ENCODE measurements at places on chromosomes 3 and 15.

DNA sequence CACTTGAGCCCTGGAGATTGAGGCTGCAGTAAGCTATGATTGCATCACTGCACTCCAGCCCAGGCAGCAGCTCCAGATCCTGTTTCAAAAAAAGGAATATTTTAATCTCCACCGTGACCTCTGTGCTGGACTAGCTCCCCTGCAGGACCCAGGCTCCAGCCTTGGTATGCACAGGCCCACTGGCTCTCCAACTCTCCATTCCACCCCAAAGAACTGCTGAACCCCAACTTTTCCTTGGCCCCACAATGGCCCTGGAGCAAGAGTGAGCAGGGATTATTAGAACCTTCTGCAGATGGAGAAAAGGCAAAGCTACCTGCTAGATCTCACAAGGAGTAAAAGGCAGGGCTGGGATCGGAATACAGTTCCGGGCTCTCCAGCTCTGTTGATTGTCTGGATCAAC is 32.8 kb upstream of the SFMBT1 start:
- DNase-seq: no peak

- no peak for DNase-seq
These were observed 652.3 kb upstream of the KCNMB2 start for GRCh38 chr3:177883957-177884356.

- DNase-seq: no peak
These were observed 29.3 kb downstream of the PPP2R3A start for GRCh38 chr3:135994708-135995337.

- no peak for DNase-seq
These were observed 47.8 kb downstream of the FNDC3B start for GRCh38 chr3:172087198-172087597.

DNA sequence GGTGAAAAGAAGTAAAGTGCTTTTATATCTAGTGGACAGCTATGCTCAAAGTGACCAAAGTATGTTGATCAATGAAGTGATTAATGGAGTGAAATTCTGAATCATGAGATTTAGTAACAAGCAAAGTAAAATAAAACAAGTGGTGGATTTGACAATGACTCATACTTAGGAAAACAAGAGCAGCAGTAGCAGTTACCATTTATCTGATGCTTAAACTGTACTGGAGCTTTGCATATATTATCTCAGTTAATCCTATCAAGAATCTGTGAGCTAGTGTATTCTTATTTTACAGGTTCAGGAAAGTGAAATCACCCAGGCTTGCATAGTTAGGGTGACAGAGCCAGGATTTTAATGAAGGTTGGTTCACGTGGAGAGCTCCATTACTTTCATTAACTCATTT is 50.6 kb upstream of the SPATA16 start:
- no peak for DNase-seq
